Psoas muscle (tissue), 8 donors: ENCODE measurements at places on chromosomes 6 and 20.
A peak's percentile ranks its signal among the peaks of the same experiment; 100 is the strongest.

GRCh38 chr6:41939176-41939847 lies 2.3 kb downstream of the CCND3 start:
- peak; percentile 66 for DNase-seq

GRCh38 chr20:10609276-10609675 lies 64.5 kb downstream of the JAG1 start:
- DNase-seq: peak; percentile 63

DNA sequence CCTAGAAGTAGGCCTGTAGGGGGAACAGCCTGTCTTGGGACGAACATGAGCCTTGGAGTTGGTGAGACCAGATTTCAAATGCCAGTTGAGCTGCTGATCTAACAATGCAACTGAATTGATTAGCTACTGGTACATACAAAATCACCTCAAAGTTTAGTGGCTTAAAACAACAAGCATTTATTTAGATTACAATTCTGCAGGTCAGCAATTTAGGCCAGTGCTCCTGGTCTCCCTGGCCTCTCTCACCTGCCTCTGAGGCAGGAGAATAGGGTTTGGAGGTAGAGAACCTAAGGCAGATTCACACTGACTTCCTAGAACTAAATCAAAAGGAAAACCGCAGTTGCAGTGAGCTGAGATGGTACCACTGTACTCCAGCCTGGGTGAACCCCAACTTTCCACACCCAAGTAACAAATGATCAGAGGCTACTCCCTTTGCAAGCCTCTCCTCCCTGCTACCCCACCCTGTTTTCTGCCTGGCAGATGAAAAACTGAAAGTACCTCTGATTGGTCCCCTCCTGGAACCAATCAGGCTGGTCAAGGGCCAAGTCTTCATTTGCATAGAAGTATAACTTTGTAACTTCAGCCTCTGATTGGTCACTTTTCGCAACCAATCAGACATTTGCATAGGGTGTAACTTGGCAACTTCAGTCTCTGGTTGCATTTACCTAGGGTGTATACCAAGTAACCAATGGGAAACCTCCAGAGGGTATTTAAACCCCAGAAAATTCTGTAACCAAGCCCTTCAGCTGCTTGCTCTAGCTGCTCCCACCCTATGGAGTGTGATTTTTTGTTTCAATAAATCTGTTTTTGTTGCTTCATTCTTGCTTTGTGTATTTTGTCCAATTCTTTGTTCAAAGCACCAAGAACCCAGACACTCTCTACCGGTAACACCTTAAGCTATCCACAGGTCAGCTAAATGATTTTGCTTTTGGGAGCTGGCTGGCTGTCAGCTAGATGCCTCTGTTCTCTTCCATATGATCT lies 8.1 kb upstream of the UBR2 start:
- no peak for DNase-seq

DNA sequence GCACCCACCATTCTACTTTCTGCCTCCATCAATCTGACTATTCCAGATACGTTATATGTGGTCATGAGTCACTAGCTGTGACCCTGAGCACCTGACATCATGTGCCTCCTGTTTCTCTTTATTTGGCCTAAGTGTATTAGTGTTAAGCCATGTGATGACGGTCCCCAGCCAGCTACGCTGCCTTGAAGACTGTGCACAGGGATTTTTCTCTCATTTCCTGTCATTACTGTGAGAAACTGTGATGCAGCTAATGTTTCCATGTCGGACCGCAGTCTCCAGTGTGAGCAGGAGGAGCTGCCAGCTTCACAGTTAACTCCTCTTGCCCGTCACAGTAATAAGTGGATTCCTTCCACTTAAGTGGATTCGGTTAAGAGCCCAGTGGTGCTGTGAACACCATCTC lies 9.9 kb upstream of the SPATS1 start:
- no peak for DNase-seq

DNA sequence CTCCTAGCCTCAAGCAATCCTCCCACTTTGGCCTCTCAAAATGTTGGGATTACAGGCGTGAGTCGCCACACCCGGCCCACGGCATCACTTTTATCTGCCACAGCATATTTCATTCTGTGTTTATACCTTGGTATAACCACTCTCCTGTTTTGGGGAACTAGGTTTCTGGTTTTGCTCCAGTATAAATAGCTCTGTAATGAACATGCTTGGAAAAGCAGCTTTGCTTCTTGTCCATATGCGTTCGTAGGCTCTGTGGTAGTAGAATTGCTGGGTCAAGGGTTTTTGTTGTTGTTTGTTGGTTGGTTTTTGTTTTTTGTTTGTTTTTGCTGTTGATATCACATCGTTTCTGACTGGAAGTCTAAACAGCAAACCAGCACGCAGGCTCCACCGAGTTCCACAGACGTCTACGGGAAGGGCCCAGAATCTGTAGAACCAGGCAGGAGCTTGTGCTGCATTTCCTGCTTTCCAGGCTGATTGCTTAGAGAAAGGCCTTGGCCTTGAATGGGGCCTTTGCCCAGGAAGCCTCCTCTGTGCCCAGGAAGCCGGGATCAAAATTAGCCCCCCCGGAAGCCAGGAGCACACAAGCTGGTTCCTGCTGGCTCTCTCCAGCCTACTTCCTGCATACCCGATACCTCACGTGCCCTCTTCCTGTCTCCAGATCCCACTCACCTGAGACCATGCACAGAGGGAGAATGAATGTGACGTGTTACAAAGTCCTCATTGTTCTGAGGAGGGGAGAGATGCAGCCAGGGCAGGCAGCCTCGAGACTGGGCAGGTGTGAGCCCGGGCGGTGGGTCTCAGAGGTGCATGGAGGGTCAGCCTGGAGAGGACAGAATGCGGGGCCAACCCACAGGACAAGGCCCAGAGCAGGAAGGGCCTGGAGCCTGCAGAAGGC lies 34.7 kb downstream of the AAR2 start:
- DNase-seq: no peak

- DNase-seq: no peak
Observed at GRCh38 chr20:48910347-48910781, 11.1 kb upstream of the ARFGEF2 start.

DNA sequence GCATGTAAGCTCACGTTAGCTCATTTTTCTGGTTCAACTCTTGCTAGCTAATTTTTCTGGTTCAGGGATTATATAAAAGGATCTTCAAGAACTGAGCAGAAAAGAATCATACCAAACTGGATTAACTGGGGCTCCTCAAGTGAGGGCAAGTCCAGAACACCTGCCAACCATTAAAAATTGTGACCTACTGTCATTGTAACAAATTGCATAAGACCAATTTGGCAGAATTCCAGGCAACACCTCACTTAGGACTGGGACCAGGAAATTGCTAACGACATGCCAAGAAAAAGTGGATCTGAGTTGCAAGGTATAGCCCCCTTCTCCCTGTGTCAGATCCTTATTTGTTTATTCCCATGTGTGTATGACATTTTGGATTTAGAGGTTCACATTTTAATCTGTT lies 216.6 kb downstream of the HIVEP2 start:
- no peak for DNase-seq

GRCh38 chr6:103122766-103123601 lies 1729.5 kb downstream of the GRIK2 start:
- no peak for DNase-seq

DNA sequence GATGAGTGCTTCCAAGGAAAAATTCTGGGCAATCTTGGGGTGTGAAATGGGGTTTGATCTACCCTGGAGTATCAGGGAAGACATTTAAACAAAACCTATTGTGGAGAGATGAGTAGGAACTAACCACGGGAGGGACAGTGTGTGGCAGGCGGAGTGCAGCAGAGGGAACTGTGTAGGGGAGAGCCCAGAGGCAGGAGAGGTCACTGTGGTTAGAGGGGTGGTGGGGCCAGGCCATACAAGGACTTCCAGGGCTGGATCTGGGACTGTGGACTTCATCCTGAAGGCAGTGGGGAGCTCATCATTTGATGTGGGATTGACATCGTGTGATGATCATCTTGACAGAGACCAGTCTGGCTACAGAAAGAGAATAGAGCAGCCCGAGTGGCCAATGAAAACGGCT lies 89.0 kb downstream of the TOX2 start:
- no peak for DNase-seq

DNA sequence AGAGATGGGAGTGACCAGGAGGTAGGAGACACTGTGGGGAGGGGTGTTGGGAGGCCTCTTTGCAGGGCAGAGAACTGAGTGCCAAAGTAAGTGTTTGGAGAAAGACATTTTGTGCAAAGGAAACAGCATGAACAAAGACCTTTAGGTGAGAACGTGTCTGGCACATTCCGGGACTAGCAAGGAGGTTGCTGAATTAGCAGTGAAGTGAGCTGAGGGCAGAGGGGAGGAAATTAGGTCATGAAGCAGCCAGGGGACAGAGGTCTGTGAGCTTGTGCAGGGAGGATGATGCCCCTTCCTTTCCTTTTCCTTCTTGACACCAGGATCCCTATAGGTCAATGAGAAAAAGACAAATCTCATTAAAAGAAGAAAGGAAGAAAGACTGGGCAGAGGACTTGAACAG lies 21.4 kb upstream of the AHCY start:
- DNase-seq: no peak

DNA sequence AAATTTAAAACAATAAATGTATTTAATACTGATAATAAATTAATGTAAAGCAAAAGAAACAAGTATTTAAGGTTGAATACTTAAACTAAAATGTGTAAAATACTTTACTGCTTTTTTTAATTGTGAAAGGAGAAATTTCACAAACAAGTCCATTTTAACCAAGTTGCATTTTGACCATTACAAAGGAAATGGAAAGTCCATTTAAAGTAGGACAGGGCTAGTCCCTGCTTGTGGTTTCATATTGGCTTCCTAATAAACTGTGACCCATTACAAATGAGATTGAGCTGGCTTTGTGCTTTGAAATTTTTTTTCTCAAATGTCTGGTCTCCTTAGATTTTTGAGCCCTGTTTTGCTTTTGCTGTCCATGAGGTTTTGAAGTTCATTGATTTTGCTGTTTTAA lies 527.6 kb downstream of the MAFB start:
- DNase-seq: no peak

GRCh38 chr6:33070909-33071308 lies 2.5 kb downstream of the HLA-DPA1 start:
- DNase-seq: no peak
